Smooth muscle cell of the pulmonary artery (primary cell): ENCODE measurements at places on chromosomes 3 and 15. TPM values are rescaled to one million over a fixed set of nuclear protein-coding genes. Genes with fewer than 3 reads are reported as not detected.

Gene CATSPER2
- 1.3 and 2.0 TPM in 2 replicates for total RNA-seq

Gene PDZRN3
- 26.0 and 49.3 TPM in 2 replicates for total RNA-seq

Gene LTF
- 1.7 TPM in 1 of 2 replicates, not detected in the other for total RNA-seq

Gene TERC
- total RNA-seq, result 23.9 and 66.4 TPM in 2 replicates

Gene CHRNA7
- 0.43 and 1.2 TPM in 2 replicates for total RNA-seq

Gene NANOGP8
- not detected in 2 replicates for total RNA-seq

Gene MB21D2
- total RNA-seq, result 3.7 and 5.1 TPM in 2 replicates
